ENCODE measurements at places on chromosomes 4 and X. TPM values are rescaled to one million over a fixed set of nuclear protein-coding genes. Genes with fewer than 3 reads are reported as not detected.

The RASL11B gene
- total RNA-seq: 0.63 TPM

The RAB9B gene
- 0.11 TPM for total RNA-seq

The ENPEP gene
- not detected for total RNA-seq

The TCEAL6 gene
- total RNA-seq: not detected

The CXorf49 gene
- total RNA-seq: not detected

DNA sequence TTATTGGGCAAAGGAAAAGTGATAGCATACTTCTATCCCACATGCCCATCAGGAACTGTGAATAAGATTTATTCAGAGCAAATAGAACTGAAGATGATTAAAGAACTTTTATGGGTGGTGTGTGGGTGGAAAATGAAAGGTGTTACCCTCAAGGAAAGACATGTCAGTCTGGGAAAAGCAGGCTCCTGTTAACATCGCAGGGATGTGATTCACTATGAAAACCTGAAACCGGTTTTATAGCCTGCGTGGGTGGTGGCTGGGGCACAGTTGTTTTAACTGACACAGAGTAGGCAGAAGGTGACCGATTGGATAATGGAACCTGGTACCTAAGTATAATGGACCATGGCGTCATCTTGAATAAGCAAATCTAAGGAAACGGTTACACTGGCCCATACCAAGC, 61.3 kb upstream of the CASK start:
- DNase-seq: no peak

- no peak for DNase-seq
Measured at GRCh38 chr4:4865705-4866123, 6.2 kb downstream of the MSX1 start.

DNA sequence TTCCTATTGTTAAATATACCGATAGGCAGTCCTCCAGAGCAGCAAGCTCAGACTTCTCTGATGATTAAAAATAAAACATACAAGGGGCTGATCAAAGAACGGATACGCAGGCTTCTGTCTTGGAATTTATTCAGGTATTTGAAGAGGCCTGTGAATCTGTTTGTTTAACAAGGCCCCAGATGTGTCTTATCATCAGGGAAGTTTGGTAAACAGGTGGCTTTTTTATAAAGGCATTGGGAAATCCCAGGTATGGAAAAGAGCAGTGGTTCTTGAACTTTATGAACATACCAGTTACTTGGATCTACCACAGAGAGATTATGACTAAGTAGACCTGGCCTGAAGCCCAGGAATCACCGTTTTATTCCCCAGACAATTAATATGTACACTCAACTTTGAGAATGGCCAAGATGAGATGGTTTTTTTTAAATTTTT, 47.9 kb downstream of the SOWAHB start:
- no peak for DNase-seq

DNA sequence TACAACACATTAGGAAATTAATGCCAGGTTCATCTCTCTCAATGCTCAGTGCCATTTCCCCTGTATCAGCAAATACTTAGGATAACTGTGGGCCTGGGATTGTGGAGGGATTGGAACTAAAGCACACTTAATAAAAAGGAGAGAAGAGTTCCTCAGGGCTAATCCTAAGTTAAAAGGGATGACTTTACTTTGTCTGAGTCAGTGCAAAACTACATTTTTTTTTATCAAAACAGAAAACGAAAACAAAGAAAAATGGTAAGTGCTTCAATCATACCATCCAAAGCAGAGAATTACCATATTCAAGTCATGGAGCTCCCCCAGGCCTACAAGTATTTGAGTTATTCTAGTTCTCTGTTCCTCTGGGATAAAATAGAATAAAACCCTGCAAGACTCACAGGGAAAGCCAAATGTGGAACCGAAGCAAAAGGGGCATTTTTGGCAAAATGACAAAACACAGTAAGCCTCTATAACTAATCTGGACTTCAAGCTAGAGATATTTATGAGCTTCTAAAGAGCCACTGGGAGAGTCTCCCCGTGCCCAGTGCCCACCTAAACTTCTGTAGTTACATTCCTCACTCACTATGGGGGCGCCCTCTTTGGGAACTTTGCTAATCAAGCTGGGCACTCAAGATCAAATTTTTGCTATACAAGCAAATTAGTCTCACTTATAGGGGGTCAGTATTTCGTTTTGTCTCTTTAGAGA, 53.4 kb downstream of the PALLD start:
- no peak for DNase-seq

DNA sequence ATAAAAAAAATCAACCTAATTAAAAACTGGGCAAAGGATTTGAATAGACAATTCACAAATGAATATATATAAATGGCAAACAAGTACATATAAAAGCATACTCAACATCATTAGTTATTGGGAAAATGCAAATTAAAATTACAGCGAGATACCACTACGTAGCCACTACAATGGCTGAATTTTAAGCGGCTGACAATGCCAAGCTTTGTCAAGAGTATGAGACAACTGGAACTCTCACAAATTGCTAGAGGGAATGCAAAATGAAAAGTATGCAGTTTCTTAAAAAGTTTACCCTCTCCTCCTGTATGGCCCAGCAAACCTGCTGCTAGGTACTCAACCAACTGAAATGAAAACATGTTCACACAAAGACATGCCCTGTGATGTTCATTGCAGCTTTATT, 34.8 kb downstream of the ZFP42 start:
- DNase-seq: no peak
